ENCODE measurements at places on chromosomes 3 and 15.
A peak's percentile ranks its signal among the peaks of the same experiment; 100 is the strongest.

GRCh38 chr15:66715181-66715624, 13.2 kb downstream of the SMAD6 start:
- DNase-seq: no peak

DNA sequence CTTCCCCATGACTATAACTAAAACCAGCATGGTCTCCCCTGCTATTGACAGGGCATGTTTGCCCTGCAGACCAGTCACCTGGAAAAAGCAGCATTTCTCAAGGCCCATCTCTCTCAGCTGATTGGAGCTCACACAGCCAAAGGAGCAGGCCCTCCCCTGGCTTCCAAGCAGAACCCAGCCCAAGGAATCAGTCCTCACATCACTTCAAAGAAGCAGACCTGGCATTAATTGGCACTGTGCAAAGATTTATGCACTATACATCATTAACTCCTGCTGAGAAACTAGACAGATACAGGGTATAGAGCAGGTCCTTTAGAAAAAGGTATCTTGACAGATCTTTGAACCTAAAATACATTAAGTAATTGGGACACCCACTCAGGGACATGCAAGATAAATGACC, 323.8 kb upstream of the PPP2R3A start:
- no peak for DNase-seq

GRCh38 chr3:167739190-167739810, 3.8 kb downstream of the SERPINI1 start:
- no peak for DNase-seq

GRCh38 chr3:194257916-194258668, 93.0 kb downstream of the CPN2 start:
- no peak for DNase-seq

- DNase-seq: peak; percentile 17
These were observed 13.7 kb downstream of the CELF6 start for GRCh38 chr15:72306211-72306785.

GRCh38 chr3:14412831-14413380, 10.5 kb downstream of the SLC6A6 start:
- DNase-seq: no peak

GRCh38 chr15:64536244-64536836, 76.0 kb downstream of the ZNF609 start:
- no peak for DNase-seq

DNA sequence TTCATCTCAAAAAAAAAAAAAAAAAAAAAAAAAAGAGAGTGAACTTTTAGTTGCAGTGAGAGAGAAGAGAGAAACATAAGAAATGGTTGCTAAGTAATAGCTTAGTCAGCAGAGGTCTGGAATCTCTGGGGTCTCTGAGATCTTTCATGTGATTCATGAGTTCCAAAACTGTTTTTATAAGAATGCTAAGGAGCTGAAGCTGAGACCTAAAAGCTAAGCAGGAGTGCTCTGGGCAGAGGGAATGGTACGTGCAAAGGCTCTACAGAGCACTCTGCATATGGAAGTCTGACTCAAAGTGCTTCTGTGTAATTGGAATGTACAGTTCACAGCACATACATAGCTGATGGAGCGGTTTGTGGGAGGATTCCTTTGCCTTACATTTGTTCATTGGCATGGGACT, 66.3 kb upstream of the LRIG1 start:
- DNase-seq: no peak

- no peak for DNase-seq
These were observed 564.5 kb upstream of the NAALADL2 start for GRCh38 chr3:174294616-174295015.

DNA sequence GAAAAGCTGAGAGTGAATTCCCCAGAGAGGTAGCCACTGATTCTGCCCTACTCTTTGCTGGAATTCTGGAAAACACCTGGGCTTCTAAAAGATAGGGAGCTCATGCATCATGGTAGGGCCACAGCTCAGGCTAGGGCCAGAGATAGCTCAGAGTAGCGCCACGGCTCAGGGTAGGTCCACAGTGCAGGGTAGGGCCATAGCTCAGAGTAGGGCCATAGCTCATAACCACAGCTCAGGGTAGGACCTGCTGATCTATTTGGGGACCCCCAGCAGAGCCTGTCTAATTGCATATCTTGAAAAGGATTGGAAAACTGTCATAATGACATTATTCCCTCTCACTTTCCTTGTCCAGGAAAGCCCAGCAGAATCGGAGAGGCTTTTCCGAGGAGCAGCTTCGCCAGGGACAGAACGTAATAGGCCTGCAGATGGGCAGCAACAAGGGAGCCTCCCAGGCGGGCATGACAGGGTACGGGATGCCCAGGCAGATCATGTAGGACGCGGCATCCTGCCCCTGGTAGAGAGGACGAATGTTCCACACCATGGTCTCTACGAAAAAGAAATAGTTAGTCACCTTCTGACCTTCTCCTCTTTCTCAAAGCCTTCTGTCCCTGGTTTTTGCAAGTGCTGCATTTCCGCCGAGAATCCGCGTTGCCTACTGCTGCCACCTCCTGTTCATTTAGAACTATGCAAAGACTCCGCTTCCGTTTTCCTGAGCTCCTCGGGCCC, 14.5 kb downstream of the TAGLN3 start:
- peak; percentile 10 for DNase-seq

- no peak for DNase-seq
These were observed 181.2 kb upstream of the EPHA3 start for GRCh38 chr3:88926221-88926620.

DNA sequence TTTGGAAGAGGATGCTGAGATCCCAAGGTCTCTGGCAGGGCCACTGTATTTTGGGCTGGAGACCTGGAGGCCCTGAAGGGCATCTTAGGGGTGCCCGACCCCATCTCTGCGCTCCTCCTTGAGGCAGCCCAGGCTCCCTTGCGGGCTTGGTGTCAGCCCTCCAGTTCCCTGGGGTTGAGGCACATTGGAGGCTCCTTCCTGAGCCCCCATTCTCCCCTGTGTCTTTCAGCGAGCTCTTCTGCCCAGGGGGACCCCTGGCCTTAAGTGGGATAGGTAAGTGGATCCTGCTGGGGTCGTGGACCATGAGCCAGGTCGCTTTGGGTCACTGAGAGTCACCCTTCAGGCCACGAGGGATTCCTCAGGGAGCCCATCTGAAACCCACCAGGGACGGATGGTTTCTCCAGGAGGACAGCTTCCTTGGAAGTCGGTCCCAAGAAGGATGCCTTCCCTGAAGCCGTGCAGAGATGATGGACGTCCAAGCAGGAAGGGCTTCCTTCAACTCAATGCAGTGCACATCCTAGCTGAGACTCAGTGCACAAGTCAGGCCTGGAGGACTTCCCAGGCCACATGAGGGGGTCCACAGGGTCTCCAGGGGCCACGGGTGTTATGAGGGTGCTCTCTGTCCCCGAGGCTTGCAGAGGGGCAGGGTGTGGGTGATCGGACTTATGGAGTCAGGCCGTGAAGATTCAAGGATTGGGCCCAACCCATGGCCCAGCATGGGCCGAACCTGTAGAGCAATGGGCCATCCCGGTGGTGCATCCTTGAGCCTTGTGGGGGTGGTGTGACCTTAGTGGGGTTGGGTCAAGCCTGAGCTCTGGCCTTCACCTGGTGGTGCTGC, 224.3 kb downstream of the SNRPN start:
- DNase-seq: no peak

DNA sequence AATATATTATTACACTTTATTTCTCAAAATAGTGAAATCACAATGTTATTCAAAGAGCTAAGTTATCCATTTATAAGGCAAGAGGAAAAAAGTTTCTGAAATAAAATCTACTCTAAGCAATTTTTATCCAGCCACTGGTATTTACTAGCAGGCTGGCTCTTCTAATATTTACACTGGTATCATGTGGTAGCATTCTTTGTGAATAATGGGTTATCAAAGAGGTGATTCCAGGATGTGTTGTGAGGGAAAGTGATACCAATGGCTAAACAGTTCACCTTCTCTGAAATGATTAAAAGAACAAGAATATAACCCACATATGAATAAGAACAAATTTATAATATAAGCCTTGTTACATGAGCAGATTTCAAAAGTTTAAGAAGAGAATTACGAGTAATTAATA, 44.1 kb downstream of the DHX36 start:
- no peak for DNase-seq

- no peak for DNase-seq
These were observed 24.3 kb upstream of the KPNA1 start for GRCh38 chr3:122538956-122539490.

DNA sequence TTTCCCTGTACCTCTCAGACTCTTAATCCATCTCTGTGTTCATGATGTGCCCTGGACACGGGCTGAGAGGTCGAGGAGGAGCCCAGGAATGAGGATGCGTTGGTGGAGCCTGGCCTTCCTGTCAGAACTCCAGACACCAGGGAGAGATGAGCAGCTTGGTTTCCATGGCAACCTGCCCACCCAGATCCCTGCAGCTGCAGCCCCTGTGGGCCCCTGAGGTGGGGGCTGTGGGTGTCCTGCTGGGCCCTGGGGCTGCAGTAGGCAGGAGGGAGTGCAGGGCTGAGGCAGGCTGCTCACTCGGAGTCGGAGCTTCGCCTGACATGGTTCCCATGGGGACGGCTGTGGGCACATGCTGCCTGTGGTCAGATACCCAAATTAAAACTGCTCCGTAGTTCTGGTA, 7.7 kb upstream of the SCN10A start:
- DNase-seq: no peak

GRCh38 chr15:36499412-36500389, 79.7 kb upstream of the CDIN1 start:
- DNase-seq: no peak

DNA sequence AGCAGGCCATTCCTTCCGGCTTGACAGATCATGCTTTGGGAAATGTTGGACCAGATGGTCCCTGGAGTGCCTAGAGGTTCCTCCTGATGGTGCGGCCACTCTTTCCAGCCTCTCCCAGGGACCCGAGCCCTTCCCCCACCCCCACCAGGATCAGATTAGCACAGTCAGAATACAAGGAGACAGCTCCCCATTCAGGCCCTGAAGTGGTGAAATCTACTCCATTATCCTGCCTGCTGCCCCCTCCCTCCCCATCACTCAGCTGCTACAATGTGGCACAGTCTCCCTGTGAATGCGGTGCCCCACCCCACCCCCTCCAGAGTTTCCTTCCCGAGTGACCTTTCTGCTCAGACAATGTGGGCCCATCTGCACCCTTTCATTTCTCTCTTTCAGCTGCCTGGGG, 29.4 kb downstream of the RNU5B-1 start:
- no peak for DNase-seq

- peak; percentile 27 for DNase-seq
These were observed 53.1 kb downstream of the CACNA2D2 start for GRCh38 chr3:50450209-50450921.

DNA sequence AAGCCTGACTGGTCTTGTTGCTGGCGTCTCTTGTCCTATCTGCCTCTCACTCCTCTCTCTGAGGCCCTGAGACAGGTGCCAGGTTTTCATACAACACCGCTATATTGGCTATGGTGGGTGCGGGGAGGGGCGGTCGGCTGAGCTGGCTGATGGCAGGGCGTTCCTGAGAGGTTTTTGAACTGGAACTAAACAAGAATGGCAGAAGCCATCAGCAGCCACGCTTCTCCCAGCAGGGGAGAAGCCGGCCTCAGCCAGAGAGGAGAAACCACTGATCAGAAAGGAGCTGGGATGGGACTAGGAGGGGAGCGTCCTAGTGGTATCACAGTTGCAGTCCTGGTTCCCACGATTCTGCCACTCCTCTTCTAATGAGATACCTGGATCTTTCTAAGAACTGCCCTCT, 89.9 kb upstream of the PRR23E start:
- DNase-seq: no peak

GRCh38 chr3:191502583-191502982, 41.6 kb downstream of the PYDC2 start:
- DNase-seq: no peak

DNA sequence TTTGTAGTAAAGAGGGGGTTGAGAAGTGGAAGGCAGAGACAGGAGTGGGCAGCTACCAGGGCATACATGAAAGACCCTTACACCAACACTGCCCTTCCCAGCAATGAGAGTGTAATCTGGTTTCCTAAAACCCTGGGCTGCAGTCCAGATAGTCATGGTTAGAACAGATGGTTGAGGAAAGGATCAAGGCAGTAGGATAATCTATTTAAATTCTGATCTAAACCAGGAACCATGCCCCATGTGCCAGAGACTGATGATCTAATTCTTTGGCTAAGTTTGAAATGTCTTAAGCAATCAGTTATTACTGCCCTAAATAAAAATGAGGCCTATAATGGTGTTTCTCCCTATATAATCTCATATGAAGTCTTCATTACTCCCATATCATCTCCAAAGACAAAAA, 59.6 kb downstream of the PRTG start:
- DNase-seq: no peak

DNA sequence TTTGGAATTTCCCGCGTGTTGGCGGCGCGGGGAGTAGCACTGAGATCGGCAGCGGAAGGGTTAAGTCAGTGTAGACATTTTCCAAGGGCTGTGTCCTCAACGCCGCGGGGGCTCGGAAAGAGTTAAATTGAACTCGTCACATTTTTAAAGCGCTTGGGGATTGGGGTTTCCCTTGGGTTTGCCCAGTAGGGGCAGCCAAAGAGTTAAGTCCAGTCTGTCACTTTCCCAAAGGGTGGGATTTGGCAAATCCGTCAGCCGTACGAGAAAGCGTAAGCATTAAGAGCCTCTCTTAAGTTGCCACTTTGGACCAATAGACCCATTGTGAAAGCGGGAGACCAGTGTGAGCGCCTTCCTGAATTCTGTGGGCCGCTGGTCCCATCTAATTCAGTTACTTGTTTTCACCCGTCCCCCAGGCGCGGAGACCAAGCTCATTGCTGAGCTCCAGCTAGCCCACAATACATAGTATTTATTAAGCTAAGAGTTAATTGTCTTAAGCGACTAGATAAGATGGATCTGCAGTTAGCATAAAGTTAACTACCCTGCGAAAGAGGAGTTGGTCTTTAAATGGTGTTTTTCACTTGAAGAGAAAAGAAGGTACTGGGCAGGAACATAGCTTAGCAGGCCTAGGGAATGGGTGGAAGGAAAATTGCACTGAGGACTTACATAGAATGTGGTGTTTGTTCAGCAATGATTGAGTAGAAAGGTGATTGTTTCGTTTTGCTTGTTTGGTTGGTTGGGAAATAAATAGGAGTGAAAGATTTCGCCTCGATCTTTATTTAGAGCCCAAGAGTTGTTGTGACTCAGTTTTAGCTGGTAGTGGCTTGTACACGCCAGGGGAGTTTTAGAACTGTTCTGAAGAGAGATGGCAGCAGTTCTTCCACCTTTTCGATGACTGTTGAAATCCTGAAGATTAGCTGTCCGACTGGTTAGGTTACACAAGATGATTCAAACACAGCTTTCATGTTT, 932 bp downstream of the ARL8B start:
- DNase-seq: no peak

- DNase-seq: no peak
These were observed 5.4 kb upstream of the RFX7 start for GRCh38 chr15:56249092-56249491.

- no peak for DNase-seq
These were observed 206.1 kb upstream of the UBE2E2 start for GRCh38 chr3:22996920-22997571.

GRCh38 chr3:148227534-148227933, 470.2 kb upstream of the AGTR1 start:
- no peak for DNase-seq
